ENCODE measurements at places on chromosomes 12 and 14. TPM values are rescaled to one million over a fixed set of nuclear protein-coding genes. Genes with fewer than 3 reads are reported as not detected.

DNA sequence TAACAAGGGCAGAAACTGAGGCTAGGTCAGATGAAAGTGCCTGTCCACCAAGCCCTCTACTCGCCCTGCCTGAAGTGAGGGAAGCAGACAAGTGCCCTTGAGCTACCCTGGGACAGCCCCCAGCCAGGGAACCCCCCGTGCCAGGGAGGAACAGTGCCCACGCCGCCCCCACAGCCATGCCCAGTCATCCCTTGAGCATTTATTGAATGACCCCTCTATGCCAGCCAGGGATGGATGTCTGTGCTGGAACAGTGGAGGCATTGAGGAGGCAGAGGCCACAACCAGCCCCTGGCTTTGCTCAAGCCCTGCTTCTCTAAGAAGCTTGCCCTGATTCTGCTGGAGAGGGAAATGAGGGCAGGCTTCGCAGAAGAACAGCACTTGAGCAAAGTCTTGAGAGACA is 3.7 kb upstream of the AQP6 start:
- H3K4me1 ChIP-seq = peaks cover 4% of the 10 kb centered on the region
- no peak for DNase-seq
- no peak overlapping the region for H3K27ac ChIP-seq
- H3K27me3 ChIP-seq = no peaks in the 10 kb centered on the region
- H3K36me3 ChIP-seq = no peaks in the 10 kb centered on the region
- no peak overlapping the region for H3K4me3 ChIP-seq

DNA sequence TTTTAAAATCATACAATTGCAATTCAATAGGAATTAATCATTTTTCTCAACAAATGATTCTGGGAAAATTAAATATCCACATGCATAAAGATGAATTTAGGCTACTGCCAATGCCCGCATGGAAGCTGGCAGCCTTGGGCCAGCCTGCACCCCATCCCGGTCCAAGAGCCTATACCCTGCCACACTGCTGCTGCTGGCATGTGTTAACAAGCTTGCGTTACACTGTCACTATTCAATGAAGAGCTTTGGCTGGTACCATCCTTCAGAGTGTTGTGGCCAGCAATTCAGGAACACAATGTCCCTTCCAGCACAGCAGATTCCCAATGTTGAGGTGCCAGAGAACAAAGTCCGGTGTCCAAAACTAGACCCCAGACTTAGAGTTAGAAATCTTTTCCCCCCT is 13.6 kb upstream of the TAS2R14 start:
- no peaks in the 10 kb centered on the region for H3K36me3 ChIP-seq
- no peak overlapping the region for H3K27ac ChIP-seq
- no peak for DNase-seq
- H3K4me3 ChIP-seq = no peak overlapping the region
- H3K27me3 ChIP-seq = no peaks in the 10 kb centered on the region

GRCh38 chr14:75165586-75166391 is 10.6 kb downstream of the TMED10 start:
- no peaks in the 10 kb centered on the region for H3K36me3 ChIP-seq
- no peak overlapping the region for H3K27ac ChIP-seq
- no peaks in the 10 kb centered on the region for H3K27me3 ChIP-seq
- peaks cover 53% of the 10 kb centered on the region for H3K4me1 ChIP-seq

- no peak overlapping the region for H3K4me3 ChIP-seq
- H3K4me1 ChIP-seq = no peaks in the 10 kb centered on the region
- no peaks in the 10 kb centered on the region for H3K27me3 ChIP-seq
- no peaks in the 10 kb centered on the region for H3K36me3 ChIP-seq
- DNase-seq = no peak
- H3K27ac ChIP-seq = no peak overlapping the region
These were observed 163.5 kb upstream of the ALG10B start for GRCh38 chr12:38152816-38153736.

DNA sequence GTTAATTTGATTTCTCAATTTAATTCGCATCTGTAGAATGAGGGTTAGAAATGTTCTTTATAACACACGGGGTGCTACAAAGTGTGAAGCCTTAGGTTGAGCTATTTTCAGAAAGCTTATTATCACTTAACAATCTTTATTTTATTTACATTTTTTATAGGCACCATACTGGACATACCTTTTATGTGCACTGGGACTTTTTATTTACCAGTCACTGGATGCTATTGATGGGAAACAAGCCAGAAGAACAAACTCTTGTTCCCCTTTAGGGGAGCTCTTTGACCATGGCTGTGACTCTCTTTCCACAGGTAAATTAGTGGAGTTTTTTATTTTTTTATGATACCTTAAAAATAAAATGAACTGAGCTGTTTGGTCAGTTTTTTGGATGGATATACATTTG is 16.5 kb downstream of the CHPT1 start:
- H3K36me3 ChIP-seq = peaks cover 11% of the 10 kb centered on the region
- DNase-seq = no peak
- peaks cover 23% of the 10 kb centered on the region for H3K4me1 ChIP-seq
- no peak overlapping the region for H3K4me3 ChIP-seq
- no peak overlapping the region for H3K27ac ChIP-seq

ACSS3 gene
- total RNA-seq = 13.6 TPM

PTPRO gene
- total RNA-seq = 0.73 TPM

OTUB2 gene
- 0.12 TPM for total RNA-seq
